T-helper 1 cell (primary cell): ENCODE measurements at places on chromosomes 1 and 21.

GRCh38 chr1:26829184-26829911 lies 2.9 kb downstream of the ZDHHC18 start:
- DNase-seq: no peak

GRCh38 chr1:94321662-94322061 lies 84.3 kb upstream of the ARHGAP29 start:
- no peak for DNase-seq

DNA sequence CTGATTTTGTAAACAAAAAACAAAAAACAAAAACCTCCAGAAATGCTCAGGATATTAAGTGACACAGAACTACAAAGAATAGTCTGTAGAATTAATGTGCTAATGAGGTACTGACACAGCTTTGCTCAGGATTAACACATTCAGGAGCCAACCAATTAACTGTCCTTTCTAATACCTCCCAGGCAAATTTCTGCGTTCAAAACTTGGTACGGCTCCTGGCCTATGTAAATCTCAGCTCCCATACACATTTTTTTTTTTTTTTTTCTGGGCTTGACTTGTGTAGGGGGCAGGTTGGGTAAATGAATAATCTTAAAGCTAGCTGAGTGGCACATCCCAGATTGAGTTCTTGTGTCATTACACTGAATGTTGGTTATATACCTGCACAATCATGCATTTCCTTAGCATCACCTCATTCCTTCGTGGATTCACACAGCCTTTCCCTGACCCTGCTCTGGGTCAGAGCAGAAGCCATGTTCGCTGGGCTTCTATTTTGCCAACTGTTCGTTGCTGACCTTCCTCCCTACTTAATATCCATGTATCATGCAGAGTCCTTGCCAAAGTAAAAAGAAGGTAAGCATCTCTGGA lies 12.6 kb upstream of the IER5 start:
- DNase-seq: no peak

GRCh38 chr21:46060596-46061061 lies 37.3 kb upstream of the COL6A2 start:
- DNase-seq: no peak

DNA sequence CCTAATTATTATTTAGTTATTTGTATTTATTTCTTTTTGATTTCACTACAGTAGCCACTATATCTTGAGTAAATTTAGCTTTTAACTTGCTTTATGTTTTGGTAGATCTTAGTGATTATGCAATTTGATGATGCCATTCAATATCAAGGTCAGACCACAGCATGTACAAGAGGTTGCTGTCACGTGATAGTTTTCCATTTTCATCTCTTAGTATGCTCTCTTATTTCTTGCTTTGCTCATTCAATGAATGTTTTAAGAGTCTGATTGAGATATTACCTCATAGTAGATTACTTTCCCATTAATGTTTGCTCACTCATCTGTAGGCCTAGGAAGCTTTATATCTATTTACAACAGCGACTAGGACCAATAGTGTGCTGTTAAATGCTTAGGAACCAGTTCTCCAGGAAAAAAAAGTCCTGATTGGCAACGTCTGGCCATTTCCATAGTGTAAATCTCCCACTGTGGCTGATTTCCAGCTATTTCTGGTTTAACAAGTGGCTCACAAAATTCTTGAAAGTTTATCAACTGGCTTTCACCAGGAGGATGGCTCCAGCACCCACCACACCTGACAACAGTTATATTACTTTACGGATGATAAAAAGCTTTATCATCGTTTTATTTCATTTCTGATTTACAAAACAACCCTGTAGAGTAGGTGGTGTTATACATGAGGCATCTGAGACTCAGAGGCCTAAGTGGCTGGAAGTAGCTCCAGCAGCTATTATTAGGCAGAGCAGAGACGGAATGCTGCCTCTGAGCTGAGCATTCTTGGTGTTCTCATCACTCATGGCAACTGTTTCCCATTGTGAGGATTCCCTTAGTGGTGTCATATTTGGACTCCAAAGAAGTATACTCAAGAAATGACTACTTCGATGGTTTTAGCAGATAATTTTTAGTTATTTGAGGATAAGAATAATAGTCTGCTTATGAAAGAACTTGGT lies 235.2 kb downstream of the DISC1 start:
- DNase-seq: no peak

GRCh38 chr1:248786156-248786555 lies 30.6 kb upstream of the LYPD8 start:
- DNase-seq: no peak

- DNase-seq: no peak
Observed at GRCh38 chr1:36076979-36077573, 6.8 kb upstream of the TEKT2 start.

- no peak for DNase-seq
Observed at GRCh38 chr1:170095976-170096748, 21.7 kb upstream of the KIFAP3 start.

GRCh38 chr1:201761178-201761577 lies 67.8 kb upstream of the IPO9 start:
- no peak for DNase-seq

- DNase-seq: peak; percentile 48
Observed at GRCh38 chr1:39653546-39654031, 14.1 kb upstream of the HEYL start.

DNA sequence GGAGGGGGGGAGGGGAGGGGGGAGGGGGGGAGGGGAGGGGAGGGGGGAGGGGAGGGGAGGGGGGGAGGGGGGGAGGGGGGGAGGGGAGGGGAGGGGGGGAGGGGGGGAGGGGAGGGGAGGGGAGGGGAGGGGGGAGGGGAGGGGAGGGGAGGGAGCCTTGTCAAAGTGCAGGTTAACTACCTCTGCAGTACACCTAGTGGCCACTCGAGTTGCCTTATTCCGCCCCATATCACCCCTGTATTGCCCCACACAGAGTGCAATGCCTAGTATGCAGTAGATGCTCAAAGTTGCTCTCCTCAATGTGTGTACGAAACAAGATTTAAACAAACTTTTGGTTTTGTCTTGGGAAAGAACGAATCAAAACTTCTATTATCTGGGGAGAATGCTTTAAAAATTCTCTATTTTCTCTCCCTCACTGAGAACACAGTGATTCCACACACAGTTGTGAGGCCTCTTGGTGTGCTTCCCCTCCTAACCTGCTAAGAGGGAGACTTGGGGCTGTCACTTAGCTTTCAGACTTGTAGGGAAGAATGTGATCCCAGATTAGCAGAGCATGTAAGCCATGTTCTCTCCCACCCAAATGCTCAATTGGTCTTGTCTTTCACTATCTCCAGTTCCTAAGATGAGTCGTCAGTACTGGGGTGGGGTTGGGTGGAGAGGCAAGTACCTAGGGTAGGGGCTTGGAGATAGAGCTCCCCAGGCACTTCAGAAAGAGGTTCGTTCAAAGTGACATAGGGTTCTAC lies 79.7 kb upstream of the MAP10 start:
- DNase-seq: no peak

GRCh38 chr21:24046829-24047443 lies 1560.3 kb downstream of the MRPL39 start:
- DNase-seq: no peak

- no peak for DNase-seq
Observed at GRCh38 chr1:234620272-234621126, 10.5 kb upstream of the IRF2BP2 start.

DNA sequence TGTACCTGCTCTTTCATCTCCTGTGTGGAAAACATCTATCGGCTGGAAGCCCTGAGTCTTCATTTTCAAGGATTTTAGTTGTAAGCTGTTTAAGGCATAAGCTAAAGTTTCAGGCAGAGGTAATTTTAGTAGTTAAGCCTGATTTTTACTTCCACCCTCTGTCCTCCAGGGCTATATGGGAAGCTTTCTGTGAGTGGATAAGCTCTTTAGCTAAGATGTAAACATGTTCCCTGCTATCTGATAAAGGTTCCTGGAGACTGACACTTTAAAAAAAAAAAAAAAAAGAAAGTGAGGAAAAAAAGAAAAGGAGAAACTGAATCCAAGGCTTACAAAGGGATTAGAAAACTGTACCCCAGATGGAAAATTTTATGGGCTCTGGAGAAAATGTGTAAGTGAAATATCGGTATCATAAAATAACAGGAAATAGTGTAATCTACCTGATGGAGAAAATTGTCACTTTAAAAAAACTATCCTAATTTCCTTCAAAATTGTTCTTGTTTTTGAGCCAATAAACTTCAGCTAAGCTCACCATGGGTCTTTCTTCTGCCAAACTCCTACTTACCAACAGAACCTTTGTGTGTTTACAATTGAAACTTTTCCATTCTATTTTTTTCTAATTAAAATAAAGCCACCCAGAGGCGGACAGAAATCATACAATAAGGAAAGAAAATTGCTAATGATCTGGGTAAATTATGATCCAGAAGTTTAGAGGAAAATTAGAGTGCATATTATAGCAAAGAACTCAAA lies 180.5 kb downstream of the TGFB2 start:
- no peak for DNase-seq

DNA sequence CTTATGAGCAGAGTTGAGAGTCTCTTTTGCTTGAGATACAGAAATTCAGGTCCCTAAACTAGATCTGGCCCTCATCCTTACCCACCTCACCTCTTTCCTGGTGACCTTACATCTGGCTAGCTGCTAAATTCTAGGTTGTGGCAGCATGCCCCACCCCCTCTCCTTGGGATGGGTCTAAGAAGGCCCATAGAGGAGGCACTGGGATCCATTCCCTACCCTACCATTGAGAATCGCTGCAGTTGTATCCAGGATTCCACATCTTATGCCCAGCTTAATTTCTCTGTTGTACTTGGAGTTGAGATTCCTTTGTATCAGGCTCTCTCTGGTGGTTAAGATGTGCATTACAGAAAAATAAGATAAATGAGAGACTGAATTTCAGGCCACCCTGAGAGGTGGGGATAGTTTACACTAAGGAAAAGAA lies 9.5 kb upstream of the TMEM39B start:
- peak; percentile 27 for DNase-seq

GRCh38 chr1:183304440-183305107 lies 113.6 kb downstream of the NMNAT2 start:
- DNase-seq: no peak

GRCh38 chr1:161973924-161974845 lies 49.5 kb downstream of the OLFML2B start:
- DNase-seq: no peak

GRCh38 chr1:87706779-87707228 lies 378.1 kb downstream of the LMO4 start:
- no peak for DNase-seq
